MV-4-11 (cell line): ENCODE measurements at places on chromosomes 7 and 10.

DNA sequence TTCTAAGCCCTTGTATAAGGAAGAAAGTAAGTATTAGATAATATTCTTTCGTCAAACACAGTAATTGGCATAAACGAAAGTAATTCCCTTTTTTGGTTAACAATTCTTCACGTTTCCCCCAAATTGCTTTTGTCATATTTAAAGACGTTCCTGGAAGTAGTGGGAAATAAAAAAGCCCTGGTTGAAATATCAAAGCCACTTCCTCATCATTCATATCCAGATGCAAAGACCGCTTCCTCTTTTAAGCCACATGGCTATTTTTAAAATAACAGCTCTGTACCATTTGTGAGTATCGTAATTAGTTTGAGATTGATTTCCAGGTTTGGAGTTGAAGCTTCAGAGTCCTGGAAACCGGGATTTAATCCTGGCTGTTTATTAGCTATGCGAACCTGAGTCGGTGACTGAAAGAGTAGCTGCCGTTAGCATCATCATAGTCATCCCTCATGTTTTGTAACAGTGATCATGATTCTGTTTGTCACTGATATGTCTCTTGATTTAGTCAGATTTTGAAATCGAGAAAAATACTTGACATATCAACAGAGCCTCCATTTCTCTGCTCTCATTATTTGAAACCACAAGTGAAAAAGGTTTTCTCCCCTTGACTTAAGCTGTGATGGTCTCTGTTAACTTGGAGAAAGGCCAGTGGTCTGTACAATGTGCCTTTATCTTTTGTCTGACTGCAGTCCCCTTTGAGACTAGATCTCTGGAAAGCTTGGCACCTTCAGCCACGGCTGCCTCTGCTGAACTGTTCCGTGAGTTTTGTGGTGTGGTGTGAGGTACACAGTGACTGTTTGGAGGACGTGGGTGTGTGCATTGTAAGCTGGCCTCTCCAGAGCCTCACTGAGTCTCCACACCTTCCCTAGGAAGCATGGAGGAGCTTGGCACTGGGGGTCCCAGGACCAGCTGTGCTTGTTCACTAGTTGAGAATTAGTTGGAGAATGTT is 18.1 kb downstream of the OPTN start:
- peak; percentile 98 for DNase-seq

DNA sequence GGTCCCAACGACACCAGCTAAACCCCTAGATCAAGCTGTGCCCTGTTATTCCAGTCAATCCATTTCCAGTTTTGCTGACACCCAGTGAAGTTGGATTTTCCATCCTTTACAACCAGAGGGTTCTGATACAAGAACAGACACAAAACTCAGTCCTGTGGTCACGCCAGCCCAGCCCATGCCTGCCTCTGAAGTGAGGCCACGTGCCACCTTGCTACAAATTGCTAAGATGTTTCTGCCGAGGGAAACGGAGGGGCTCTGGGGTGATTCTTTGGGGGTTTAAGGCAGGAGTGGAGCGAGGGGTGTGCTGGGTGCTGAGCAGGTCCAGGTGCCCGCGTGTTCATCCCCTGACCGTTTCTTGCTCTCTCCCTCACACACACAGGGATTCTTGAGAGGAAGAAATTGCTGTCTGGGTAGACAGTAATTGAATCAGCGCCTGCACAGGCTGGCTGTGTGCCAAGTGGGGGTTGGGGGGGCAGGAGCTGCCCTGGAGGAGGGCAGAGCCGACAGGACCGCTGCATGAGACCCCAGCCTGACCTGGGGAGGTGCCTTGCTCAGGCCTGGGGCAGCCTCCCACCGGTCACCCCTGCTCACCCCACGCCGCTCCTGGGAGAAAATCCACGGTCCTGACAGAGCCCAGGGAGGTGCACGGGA is 38.1 kb downstream of the ADAP1 start:
- no peak for DNase-seq

- no peak for DNase-seq
These were observed 330.9 kb upstream of the ZNF32 start for GRCh38 chr10:43979551-43979950.

- DNase-seq = no peak
These were observed 191.4 kb downstream of the BMPER start for GRCh38 chr7:34096777-34097176.

DNA sequence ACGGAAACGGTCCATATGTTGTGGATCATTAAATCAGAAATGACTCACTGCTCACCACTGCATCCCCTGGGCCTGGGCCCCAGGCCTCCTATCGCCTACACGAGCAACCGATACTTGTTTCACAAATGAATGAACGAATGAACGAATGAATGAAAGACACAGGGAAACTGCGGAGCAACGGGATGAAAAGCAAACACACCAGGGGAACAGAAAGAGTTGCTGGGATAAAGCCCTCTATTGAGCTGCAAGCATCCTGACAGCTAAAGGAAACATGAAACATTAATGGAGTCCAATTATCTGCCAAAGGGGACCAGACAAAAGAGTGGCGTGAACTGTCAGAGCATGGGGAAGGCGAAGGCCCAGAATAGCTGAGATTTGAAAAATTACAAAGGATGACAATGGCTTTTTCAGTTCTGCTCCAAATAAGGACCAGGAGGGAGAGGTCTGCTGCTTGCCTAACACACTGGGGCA is 92.1 kb downstream of the GRB10 start:
- no peak for DNase-seq
